ENCODE measurements at places on chromosomes 6 and 20.
A peak's percentile ranks its signal among the peaks of the same experiment; 100 is the strongest.

DNA sequence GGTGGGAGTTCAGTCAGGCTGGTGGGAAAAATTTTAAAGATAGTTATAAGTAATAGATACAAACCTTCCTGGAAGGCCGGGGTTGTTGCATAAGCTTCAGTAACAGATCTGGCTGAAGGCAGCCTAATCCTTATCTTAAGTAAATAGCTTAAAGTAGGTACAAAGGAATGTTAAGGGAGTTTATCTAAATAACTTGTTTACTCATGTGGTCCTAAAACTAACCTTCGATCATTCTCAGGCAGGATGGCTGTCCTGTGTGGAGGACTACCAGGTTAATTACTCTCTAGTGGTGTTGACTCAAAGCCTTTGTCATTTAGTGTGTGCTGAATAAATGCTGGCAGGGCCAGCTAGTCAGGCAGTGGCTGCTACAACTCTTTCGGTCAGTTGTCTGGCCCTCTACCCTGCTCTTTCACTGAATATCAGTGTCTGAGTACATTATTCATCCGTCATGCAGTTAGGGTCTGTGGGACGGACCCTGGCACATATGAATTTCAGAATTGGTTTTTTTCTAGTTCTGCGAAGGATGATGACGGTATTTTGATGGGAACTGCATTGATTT is 131.6 kb upstream of the TAB2 start:
- no peak overlapping the region for H3K27ac ChIP-seq
- H3K4me1 ChIP-seq = peaks cover 13% of the 10 kb centered on the region
- H3K27me3 ChIP-seq = no peaks in the 10 kb centered on the region
- H3K4me3 ChIP-seq = no peak overlapping the region
- no peak for DNase-seq

DNA sequence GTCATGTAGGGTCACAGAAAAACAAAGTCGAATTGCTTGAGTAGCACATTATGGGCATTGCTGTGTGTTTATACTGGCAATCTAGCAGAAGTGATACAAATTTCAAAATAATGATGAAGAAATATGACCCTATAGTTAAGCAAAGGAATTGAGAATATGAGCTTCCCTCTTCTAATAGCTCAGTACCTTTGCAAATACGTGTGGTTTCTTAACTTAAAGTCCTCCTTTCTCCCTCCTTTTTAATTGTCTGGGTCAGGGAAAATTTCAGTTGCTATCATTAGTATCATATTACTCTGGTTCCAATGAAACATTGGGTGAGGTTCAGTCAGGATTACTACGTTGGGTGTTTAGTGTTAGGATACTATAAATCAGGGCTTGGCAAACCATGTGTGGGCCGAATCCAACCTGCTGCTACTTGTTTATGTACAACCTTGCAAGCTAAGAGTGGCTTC is 166.8 kb upstream of the CARMIL1 start:
- H3K4me1 ChIP-seq = peaks cover 2% of the 10 kb centered on the region
- no peaks in the 10 kb centered on the region for H3K27me3 ChIP-seq
- peaks cover 47% of the 10 kb centered on the region for H3K36me3 ChIP-seq
- no peak overlapping the region for H3K27ac ChIP-seq
- DNase-seq = no peak
- no peak overlapping the region for H3K4me3 ChIP-seq

- DNase-seq = no peak
- peaks cover 6% of the 10 kb centered on the region for H3K4me1 ChIP-seq
- no peak overlapping the region for H3K27ac ChIP-seq
These were observed 34.6 kb downstream of the EDN1 start for GRCh38 chr6:12324748-12325147.

DNA sequence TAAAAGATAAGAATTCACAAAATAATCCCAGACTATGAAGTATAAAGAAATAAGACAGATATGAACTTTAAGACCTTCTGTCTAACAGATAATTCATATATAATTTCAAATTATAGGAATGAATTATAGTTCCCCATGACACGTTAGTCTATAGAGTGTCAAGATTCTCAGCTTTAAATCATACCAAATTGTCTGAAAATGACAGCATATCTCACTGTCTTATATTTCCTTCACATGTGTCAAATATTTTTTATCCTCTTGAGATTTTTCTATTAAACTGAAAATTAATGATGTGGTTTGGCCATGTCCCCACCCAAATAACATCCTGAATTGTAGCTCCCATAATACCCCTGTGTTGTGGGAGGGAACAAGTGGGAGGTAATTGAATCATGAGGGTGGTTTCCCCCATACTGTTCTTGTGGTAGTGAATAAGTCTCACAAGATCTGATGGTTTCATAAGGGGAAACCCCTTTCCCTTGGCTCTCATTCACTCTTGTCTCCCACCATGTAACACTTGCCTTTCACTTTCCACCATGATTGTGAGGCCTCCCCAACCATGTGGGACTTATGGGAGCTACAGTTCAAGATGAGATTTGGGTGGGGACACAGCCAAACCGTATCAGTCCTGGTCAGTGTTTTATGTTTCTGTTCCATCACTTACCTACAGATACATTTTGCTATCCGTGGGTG is 825.3 kb upstream of the GJE1 start:
- no peak overlapping the region for H3K4me3 ChIP-seq
- H3K27me3 ChIP-seq = no peaks in the 10 kb centered on the region
- DNase-seq = peak; percentile 4
- H3K27ac ChIP-seq = peak overlapping the region; percentile 31

GRCh38 chr6:67593247-67593646 is 1041.8 kb upstream of the ADGRB3 start:
- no peaks in the 10 kb centered on the region for H3K4me1 ChIP-seq
- H3K27ac ChIP-seq = no peak overlapping the region
- no peak overlapping the region for H3K4me3 ChIP-seq
- no peaks in the 10 kb centered on the region for H3K27me3 ChIP-seq
- no peak for DNase-seq
- H3K36me3 ChIP-seq = no peaks in the 10 kb centered on the region

GRCh38 chr6:2491137-2491536 is 245.7 kb upstream of the GMDS start:
- H3K27me3 ChIP-seq = peaks cover 15% of the 10 kb centered on the region
- no peaks in the 10 kb centered on the region for H3K36me3 ChIP-seq
- no peak overlapping the region for H3K4me3 ChIP-seq
- H3K27ac ChIP-seq = no peak overlapping the region

DNA sequence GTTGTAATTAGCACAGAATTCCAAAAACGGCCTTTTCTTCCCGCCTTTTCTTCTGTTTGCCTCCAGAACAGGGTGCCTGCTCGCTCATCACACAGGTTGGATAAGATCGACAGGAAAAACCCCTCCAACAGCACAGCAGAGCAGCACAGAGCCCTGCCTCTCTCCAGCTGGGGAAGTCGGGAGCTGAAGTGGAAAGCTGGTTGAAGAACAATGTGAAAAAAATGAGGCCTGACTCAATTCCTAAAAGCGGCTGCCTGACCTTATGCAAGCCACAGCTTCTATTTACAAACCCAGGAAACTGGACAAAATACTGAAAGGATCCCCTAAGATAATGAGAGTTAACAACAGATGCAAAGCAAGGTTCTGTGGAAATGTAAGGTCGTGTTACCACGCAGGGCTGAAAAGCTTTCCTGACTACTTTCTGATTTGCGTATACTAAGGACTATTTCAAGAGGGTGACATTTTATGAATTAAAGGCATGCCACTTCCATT is 116.9 kb downstream of the TTLL2 start:
- H3K4me1 ChIP-seq = no peaks in the 10 kb centered on the region
- H3K27ac ChIP-seq = no peak overlapping the region
- no peaks in the 10 kb centered on the region for H3K36me3 ChIP-seq
- no peak overlapping the region for H3K4me3 ChIP-seq

- peaks cover 3% of the 10 kb centered on the region for H3K36me3 ChIP-seq
- peaks cover 33% of the 10 kb centered on the region for H3K27me3 ChIP-seq
- H3K4me3 ChIP-seq = no peak overlapping the region
These were observed 24.6 kb upstream of the CTNNBL1 start for GRCh38 chr20:37669062-37669772.

DNA sequence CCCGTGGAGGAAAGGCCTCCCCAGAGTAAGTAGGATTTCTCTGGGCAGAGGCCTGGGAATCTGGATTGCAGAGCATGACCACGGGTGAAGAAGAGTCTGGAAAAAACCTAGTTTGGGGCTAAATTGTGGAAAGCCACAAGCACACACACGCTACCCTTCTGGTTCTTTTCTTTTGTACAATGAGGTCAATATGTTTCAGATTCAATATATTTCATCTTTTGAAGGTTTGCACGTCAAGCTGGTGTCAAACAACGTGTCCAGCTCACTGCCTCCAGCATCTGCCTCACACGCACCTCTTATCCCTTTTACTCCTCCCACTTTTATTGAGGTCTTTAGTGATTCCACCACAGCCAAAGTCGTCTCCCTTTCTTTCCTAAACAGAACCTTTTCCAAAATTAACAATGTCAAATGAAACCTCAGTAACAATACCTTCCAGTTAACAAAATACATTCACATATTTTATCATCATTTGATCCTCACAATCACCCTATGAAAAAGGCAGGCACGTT is 773 bp upstream of the EPB41L2 start:
- peak overlapping the region; percentile 93 for H3K4me3 ChIP-seq
- H3K4me1 ChIP-seq = peaks cover 18% of the 10 kb centered on the region
- DNase-seq = no peak
- H3K36me3 ChIP-seq = no peaks in the 10 kb centered on the region
- no peaks in the 10 kb centered on the region for H3K27me3 ChIP-seq
- H3K27ac ChIP-seq = peak overlapping the region; percentile 73

GRCh38 chr20:15265581-15266309 is 928.3 kb upstream of the FLRT3 start:
- peaks cover 12% of the 10 kb centered on the region for H3K4me1 ChIP-seq
- H3K27me3 ChIP-seq = peaks cover 7% of the 10 kb centered on the region
- no peak overlapping the region for H3K4me3 ChIP-seq
- H3K36me3 ChIP-seq = no peaks in the 10 kb centered on the region
- DNase-seq = no peak
- H3K27ac ChIP-seq = no peak overlapping the region

DNA sequence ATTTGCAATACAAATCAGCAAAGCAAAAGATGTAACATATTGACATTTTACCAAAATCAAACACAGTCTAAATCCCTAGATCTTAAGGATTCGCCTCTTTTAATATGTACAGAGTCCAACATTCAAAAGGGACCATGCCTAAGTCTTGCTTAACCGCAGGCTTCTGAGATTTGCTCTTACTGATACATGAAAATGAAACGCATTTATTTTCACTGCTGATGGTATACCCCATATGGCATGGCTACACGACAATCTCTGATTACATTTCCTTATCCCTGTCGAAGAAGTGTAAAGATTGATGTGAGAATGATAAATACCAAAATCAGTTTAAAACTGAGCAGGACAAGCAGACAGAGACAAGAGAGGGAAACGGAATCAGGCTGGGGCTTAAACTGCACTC is 75.4 kb downstream of the KIF16B start:
- H3K4me1 ChIP-seq = no peaks in the 10 kb centered on the region
- H3K36me3 ChIP-seq = peaks cover 11% of the 10 kb centered on the region

DNA sequence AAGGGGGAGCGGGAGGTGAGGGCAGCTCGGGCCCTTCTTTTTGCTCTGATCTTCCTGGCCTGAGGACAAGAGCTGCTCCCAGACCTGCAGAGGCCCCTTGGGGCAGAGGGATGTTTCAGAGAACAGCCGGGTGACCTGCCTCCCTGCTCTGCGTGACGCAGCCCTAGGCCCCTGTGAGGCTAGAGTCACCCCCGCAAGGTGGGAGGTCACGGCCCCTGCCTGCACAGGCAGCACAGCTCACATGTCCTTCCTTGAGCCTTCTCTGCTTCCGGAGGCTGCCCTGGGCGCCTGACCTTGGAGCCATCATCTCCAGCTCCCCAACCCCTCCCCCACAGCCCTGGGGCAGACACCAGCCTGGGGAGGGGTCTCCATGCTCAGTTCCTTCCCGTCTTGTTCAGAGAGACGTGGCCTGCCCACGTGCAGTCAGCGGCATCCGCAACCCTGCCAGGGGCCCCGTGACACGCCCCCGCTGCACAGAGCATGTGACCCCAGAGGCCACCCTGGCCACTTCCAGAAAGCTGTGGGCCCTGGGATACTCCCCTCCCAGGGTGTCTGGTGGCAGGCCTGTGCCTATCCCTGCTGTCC is at the start of gene BIRC7:
BIRC7 (plus strand) TSS at position 507 of the 585 bp plus-strand sequence. CDS start 192 bp downstream, outside the sequence.
- DNase-seq = no peak
- H3K27me3 ChIP-seq = peaks cover 36% of the 10 kb centered on the region
- no peaks in the 10 kb centered on the region for H3K36me3 ChIP-seq
- no peak within 1 kb of the TSS for H3K27ac ChIP-seq
- H3K4me3 ChIP-seq = no peak within 1 kb of the TSS

DNA sequence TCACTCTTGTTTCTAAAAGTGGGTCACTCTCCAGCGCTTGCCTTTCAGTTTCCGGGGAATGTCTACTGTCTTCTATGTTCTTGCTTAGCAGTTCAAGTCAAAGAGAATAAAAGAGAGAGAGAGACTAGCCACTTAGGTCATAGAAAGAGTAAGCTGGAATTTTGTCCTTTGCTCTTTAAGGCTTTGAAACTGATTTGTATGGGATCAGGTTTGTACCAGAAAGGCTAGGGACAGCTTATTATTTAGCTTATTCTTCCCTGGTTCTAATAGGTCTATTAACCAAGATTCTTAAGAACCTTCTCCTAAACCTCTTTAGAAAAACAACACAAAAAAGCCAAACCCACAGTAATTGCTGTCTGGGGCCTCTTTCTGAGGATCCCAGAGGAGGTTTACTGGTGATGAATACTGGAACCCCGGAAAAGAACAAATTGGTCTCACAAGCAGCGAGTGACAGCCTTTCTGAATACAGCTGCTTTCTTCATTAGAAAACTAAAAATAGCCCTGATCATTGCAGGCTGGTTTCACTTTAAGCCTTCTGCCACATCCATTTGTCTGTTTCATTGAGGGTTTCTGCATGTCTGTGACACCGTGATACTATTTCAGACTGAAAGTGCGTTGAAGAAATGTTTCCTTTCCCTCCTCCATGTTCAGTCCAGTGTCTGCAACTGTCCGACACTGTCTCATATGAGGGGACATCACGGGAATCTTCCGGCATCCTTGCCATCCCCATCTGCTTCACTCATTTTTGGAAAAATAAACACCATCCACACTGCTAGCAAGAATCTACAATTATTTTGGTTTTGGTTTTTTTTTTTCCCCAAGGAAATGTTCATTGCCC is 75.1 kb upstream of the ATXN1 start:
- H3K27me3 ChIP-seq = peaks cover 13% of the 10 kb centered on the region
- peaks cover 13% of the 10 kb centered on the region for H3K4me1 ChIP-seq

- H3K4me3 ChIP-seq = no peak overlapping the region
- H3K27me3 ChIP-seq = peaks cover 48% of the 10 kb centered on the region
- no peaks in the 10 kb centered on the region for H3K4me1 ChIP-seq
- H3K36me3 ChIP-seq = peaks cover 6% of the 10 kb centered on the region
These were observed 73.6 kb upstream of the BHLHE23 start for GRCh38 chr20:63080411-63080810.

GRCh38 chr6:132496519-132497180 is 16.3 kb downstream of the STX7 start:
- H3K4me3 ChIP-seq = peak overlapping the region; percentile 33
- H3K4me1 ChIP-seq = peaks cover 46% of the 10 kb centered on the region
- peaks cover 53% of the 10 kb centered on the region for H3K36me3 ChIP-seq
- DNase-seq = no peak

GRCh38 chr6:56766806-56767178 is 124.1 kb upstream of the DST start:
- no peak for DNase-seq
- no peak overlapping the region for H3K27ac ChIP-seq
- no peaks in the 10 kb centered on the region for H3K36me3 ChIP-seq
- H3K4me1 ChIP-seq = no peaks in the 10 kb centered on the region
- no peaks in the 10 kb centered on the region for H3K27me3 ChIP-seq
- no peak overlapping the region for H3K4me3 ChIP-seq

Measured in stimulated activated naive B cell treated with anti-CD40 and anti-IgM and Interleukin-4, amounts not matched to agents 10 μg/mL and 1 μg/mL and 100 μg/mL, for 72 hours (primary cell).